ENCODE measurements at places on chromosomes 12 and 14.

- no peak for DNase-seq
These were observed 133.6 kb downstream of the KSR2 start for GRCh38 chr12:117835156-117835555.

- DNase-seq, result no peak
These were observed 53.5 kb downstream of the IRF2BPL start for GRCh38 chr14:76975051-76975450.

DNA sequence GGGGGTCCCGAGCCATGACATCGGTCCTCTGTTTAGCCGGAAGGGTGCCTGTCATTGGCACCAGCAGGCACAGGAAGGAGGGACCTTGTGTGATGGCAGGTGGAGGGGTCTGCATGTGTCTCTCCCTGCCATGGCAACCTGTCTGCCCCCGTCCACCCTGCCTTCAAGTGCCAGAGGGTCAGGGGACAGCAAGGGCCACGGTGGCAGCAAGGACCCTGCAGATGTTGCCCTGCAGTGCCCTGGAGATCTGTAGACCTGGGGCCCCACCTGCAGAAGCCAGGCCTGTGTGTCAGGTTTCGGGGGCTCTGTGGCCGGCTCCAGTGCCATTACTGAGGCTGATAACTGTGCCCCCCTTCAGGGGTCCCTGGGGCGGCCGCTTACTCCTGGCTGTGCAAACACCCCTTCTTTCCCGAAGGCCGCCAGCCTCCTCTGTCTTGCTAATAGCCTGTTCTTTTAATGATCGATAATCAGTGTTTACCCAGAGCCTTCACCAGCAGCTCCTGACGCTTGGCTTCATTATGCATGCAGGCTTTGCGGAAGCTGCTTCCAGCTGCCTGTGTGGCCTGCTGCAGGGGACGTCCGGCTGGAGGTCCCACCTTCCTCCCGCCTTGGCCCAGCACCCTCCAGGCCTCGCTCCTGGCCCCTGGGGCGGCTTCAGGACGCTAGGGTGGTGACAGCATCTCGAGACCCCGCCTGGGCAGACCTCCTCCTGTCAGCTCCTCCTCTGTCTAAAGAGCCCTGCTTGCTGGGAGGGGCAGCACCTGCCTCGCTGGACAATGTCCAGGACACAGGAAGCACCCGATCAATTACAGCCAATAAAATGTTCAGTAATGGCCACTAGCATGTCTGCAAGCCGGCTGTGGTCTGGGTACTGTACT, 153.0 kb downstream of the KIF26A start:
- DNase-seq, result no peak

GRCh38 chr12:97630875-97631274, 168.3 kb downstream of the RMST start:
- DNase-seq, result no peak

DNA sequence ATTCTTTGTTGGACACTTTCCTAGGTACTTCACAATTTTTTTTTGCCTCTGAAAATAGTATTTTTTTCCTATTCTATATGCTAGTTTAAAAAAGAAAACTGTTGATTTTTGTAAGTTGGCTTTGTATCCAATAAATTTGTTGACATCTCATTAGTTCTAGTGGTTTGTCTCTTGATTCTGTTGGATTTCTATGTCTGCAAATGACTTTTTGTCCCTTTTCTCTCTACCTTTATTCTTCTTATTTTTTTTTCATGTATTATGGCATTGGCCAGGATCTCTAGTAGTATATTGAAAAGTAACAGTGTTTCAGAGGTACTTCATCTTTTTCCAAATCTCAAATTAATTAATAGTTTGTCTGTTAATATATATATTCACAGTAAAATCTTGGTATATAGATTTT, 59.1 kb upstream of the TSPAN11 start:
- no peak for DNase-seq

GRCh38 chr12:51851413-51852124, 3.1 kb upstream of the FIGNL2 start:
- no peak for DNase-seq

GRCh38 chr14:100224229-100224866, 14.6 kb upstream of the YY1 start:
- no peak for DNase-seq

- no peak for DNase-seq
These were observed 347.5 kb upstream of the SFSWAP start for GRCh38 chr12:131363393-131363792.

DNA sequence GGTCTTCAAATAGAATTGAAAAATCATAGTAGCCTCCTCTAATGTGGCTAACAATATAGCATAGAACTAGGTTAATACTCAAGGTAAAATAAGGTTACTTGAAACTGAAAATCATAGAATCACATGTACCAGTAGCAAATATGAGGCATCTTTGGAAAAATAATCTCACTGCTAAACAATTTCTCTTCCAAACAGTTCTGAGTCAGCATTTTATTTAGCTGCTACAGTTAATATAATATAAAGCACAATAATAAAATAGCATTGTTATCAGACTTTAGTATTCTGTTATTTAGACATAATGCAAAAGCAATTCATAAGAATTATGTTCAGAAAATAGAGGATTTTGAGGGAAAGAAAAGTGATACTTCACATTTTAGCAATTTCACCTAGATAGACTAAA, 35.0 kb downstream of the ERO1A start:
- DNase-seq, result no peak

DNA sequence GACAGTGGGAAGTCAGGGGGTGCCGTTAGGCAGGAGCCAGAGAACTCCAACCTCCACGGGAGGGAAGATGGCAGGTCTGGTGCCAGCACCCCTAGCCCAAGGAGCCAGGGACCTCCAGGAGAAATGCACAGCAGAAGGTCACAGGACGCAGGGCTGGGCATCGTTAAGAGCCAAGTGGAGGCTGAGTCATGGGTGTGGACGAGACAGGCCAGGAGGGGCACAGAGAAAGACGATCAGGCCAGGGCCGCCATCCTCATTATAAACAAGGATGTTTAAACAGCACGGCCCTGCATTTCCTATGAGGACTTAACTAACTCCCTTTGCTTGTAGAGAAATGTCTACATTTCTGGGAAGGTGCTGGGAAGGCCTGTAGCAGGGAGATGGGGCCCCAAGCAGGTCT, 77.9 kb upstream of the FZD10 start:
- DNase-seq, result no peak

DNA sequence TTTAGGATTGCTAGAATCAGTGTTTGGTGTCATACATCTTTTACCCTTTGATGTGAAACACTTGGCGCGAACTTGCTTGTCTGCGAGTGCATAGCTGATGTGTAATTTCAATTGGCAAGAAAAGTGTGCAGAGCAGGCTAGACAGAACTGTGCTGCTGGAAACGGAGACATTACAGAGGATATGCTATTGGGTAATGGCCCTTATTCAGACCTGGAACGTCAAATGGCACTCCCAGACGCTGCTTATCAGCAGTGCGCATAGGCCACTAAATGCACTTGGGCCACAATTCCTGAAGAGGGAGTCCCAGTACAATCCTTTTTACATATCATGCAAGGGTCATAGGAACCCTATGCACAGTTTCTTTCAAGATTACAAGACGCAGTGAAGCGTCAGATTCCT, 15.7 kb upstream of the SLC10A1 start:
- no peak for DNase-seq

DNA sequence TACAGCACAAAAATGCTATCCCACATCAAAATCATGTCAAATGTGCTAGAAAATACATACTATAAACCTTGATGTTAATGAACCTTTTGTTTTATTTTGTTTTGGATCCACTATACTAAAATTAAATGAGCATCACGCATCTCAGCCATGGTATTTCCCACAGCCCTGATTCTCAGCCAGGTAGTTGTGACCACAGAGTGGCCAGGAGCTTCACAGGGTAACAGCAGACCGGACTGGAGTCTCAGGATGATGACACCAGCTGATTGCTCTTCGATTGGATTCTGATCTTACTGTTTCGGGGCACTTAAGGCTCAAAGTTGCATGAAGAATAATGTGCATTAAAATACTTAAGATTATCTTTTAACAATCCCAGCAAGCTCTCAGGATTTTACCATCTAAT, 134.8 kb downstream of the FOXN3 start:
- no peak for DNase-seq

DNA sequence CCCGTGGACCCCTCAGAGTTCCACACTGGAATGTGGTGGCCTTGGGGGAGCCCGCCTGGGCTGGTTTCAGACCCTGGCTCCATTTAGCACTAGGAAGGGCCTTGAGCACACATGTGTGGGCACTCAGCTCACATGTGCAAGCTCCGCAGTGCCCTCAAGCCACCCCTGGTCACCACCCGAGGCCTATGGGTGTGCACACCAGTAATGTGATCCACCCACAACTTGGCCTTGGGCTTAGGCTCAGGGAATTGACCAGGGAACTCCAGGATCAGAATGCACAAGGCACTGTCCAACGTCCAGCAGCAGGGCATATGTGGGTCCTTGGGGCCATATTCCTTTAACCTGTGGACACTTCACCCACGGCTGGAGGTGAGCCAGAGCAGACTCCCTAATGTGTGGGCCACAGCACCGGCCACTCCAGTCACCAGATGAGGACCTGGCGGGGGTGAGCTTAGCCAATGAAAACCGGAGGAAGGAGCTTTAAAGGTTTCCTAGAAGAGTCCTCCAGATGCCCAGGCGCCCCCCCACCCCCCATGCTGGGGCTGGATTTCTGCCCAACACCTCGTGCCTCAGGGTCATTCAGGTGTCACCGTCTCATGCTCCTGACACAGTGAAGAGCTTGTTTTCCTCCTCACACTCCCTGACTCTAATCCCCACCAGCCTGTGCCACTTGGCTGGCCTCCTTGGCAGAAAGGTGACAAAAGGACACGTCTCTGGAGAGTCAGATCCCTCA, 209.2 kb downstream of the ZFP36L1 start:
- DNase-seq, result no peak
